ENCODE measurements at places on chromosomes 7 and 10.
A peak's percentile ranks its signal among the peaks of the same experiment; 100 is the strongest.

GRCh38 chr10:84599254-84599653 is 270.9 kb downstream of the CCSER2 start:
- no peak for DNase-seq

DNA sequence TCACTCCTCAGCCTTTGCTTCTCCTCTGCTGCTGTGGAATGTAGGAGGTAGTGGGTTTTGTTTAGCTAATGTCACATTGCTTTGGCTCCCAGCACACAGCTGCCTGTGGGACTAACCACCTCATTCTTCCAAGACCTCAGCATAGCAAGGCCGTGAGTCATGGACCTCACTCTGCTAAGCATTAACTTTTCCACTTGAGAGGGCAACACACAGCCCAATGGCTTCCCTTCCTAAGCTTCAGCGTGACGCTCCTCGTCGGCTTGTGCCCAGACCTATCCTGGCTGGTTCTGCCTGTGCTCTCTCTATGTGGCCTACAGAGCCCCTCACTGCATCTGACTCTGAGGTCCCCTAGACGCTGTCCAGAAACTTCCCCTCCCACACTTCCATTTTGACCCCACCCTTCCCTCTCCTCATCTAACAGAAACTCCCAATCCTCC is 23.3 kb downstream of the MYOF start:
- no peak for DNase-seq

DNA sequence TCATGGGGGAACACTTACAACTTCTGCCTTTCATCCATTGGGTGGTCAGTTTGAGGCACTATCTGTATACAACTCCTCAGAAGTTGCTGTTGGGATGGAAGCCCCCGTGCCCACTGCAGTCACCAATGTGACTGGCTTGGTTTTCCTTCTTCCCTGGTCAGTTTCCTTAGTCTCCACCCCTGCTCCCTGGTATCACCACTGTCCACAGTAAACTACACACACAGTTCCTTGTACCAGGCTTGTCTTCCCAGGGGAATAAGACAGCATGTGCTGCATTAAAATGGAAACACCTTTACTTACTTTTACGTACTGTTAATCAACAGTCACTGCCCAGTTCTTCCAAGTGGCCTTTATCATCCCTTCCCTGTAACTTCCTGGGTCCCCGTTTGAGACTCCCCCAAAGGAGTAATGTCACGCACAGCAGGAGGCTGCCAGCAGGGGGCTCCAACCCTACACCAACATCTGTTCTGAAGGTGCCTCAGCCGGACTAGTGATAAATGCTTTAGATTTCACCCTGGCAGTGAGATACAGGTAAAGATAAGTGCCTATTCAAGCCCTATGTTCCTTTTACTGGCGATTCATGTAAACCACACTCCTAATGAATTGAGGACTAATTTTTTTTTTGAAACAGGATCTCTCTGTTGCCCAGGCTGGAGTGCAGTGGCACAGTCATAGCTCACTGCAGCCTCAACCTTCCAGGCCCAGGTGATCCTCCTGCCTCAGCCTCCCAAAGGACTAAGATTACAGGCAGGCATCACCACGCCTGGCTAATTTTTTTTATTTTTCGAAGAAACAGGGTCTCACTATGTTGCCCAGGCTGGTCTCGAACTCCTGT is 45.3 kb upstream of the PIK3AP1 start:
- DNase-seq: no peak

GRCh38 chr7:147541261-147541660 is 1049.3 kb upstream of the C7orf33 start:
- no peak for DNase-seq

- DNase-seq: no peak
Observed at GRCh38 chr7:101686030-101686429, 56.9 kb upstream of the MYL10 start.

- peak; percentile 15 for DNase-seq
Observed at GRCh38 chr7:68622500-68622899, 975.8 kb upstream of the AUTS2 start.

- DNase-seq: no peak
Observed at GRCh38 chr10:112809736-112810135, 140.3 kb upstream of the TCF7L2 start.

GRCh38 chr7:151628846-151629604 is 109.3 kb upstream of the RHEB start:
- DNase-seq: no peak

DNA sequence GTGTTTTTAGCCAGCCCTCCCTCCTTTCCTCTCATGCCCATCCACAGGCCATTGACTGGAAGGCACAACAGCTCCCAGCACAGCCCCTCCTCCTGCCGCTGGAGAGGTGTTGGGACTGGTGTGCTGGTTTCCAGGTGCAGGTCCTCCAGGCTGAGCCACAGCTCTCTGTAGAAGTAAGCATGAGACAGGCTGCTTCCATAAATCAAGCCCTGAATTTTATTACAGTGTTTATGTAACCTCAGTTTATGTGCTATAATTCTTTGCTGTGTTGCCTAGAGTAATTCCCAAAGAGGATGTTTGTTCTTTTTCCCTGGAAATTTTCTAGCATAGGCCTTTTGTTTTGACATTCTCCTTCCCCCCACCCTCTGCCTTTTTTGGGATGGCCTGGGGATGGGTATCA is 445.8 kb downstream of the AUTS2 start:
- peak; percentile 36 for DNase-seq
